Activated CD4-positive, alpha-beta memory T cell treated with anti-CD3 and anti-CD28 coated beads, Interleukin-2, amount 10 ng/mL, durations not matched to agents 7 days and 5 days (primary cell): ENCODE measurements at places on chromosomes 2 and 18. TPM values are rescaled to one million over a fixed set of nuclear protein-coding genes. Genes with fewer than 3 reads are reported as not detected.
A peak's percentile ranks its signal among the peaks of the same experiment; 100 is the strongest.

DNA sequence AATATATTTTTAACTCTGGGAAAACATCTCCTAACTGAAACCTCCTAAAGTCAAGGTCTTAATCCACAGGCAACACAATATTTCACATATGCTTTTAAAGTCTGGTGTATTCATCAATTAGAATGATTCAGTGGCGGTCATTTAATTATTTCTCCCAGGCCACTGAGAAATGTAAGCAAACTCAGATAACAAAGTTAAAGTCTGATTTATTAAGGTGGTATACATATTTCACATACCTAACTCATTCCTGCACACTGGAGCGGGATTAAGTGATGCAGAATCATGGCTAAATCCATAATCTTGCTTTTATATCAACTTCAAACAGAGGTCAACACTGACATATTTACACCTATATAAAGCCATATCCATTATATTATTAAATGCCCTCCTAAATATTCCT is 43.7 kb downstream of the FRZB start:
- no peak for DNase-seq

DNA sequence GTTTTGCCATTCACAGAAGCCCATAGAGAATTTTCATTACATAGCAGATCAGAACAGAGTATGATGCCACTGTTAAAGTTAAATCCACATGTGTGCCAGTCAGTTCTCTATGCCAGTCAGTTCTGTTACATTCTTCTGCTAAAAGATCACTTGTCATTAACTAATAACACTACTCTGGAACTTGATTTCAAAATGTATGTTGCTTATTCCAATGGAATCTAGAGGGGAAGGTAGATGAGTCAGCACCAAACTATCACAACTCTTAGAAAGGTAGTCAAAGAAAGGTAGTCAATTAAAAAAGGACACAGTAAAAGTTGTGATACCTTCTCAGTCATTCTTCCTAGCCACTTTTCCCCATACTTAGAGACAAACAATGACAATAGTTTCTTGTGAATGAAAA is 1214.4 kb downstream of the LRP1B start:
- DNase-seq = no peak

GRCh38 chr2:113248997-113249770 is 29.5 kb downstream of the PAX8 start:
- peak; percentile 82 for DNase-seq

- DNase-seq = no peak
Observed at GRCh38 chr2:47946593-47946992, 40.3 kb upstream of the FBXO11 start.

The GCG gene
- not detected for total RNA-seq

The LYPD6 gene
- total RNA-seq = not detected

The COL4A4 gene
- total RNA-seq = 0.35 TPM
